HuH-7 (cell line): ENCODE measurements at places on chromosomes 12 and 14.

DNA sequence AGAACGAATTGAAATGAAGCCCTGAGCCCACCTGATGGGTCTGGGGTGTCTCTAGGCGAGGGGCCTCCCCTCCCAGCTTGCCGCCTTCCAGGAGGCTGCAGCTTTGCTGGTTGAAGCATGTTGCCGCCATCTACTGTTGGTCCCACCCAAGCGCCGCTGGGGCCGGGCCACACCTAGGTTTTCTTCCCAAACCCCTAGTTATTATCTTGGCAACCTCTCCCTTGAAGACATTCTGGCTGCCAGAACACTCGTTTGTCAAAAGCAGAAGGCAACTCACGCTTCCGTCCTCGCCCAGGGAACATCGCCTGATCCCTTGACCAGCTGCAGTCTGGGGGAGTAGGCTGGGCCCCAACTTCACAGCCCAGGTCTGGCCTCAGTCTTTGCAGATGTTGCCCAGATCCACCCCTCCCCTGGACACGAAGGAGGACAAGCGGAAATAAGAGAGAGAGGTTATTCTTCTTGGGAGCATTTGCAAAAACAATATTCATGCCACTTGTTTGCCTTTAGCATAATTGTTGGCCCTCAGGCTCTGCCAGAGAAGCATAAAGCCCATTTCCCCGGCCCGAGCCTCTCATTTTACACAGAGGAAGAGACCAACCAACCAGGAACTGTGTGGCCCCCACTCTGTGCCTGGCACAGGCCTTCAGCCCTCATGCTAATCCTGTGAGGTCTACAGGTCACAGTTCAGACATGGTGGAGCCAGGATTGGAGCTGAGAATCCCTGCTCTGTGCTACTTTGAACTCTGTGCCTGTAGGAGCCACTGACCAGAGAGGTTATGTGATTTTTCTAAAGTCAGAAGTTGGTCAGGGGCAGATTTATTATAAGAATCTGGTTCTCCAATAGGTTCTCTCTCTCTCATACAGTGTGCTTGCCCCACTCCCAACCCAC lies 6.8 kb downstream of the EMP1 start:
- no peak for DNase-seq

DNA sequence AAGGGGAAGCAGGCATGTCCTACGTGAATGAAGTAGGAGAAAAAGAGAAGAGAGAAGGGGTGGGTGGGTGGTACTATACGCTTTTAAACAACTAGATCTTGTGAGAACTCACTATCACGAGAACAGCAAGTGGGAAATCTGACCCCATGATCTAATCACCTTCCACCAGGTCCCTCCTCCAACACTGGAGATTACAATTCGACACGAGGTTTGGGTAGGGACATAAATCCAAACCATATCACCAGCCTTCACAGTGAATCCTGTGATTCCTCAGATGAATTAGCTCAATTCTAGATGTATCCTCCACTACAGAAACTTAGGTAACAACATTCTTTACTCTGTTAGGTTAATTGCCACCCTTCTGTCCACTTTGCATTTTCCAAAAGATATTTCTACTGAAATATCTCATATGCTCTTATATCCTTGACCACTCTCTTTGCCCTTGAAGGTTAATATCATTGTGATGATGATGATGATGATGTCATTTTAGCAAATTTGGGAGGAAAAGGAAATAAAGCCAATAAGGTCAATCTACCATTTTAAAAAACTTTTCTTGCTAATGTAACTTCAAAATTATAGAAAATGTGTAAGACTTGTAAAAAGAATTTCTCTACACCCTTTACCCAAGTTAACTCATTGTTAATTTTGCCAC lies 23.2 kb upstream of the CCNT1 start:
- DNase-seq = no peak

GRCh38 chr12:70068743-70069142 lies 174.5 kb upstream of the CNOT2 start:
- no peak for DNase-seq

- DNase-seq = no peak
Observed at GRCh38 chr14:104644656-104645378, 40.2 kb upstream of the TMEM179 start.

- DNase-seq = no peak
Observed at GRCh38 chr12:112518365-112518735, 99.6 kb downstream of the PTPN11 start.

- DNase-seq = no peak
Observed at GRCh38 chr12:53166837-53167236, 13.7 kb upstream of the ZNF740 start.

DNA sequence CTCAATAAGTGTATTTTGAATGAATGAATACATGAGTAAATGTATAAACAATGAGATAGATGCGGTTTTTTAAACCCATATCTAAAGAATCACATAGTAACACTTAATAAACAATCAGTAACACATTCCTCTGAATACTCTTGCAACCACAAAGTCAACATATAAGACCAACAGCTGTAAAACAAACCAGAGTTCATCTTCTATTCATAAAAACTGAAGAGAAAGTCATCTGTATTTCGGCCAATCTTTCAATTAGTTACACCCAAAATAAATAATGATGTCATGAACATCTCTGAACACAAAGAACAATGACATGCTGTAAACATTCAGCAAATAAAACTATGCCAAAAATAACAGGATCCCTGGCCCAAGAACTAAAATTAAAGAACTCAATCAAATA lies 47.2 kb downstream of the ARMH4 start:
- no peak for DNase-seq

- DNase-seq = peak; percentile 17
Observed at GRCh38 chr12:125773033-125773640, 707.9 kb downstream of the AACS start.

DNA sequence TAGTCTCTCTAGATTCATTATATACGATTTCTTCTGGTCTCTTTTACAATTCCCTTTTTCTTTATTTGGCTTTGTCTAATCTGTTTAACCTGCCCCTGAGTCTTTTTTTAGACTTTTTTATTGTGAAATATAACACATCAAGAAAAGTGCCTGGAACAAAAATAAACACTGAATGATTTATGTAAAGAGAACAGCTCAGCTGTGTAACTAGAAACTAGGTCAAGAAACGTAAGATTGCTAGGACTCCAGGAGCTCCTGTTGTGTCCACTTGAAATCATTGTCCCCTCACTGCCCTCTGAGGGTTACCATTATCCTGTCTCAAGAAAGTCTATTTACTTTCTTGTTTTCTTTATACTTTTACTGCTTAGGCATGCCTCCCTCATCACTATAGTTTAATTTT lies 23.1 kb downstream of the EXD2 start:
- DNase-seq = no peak

DNA sequence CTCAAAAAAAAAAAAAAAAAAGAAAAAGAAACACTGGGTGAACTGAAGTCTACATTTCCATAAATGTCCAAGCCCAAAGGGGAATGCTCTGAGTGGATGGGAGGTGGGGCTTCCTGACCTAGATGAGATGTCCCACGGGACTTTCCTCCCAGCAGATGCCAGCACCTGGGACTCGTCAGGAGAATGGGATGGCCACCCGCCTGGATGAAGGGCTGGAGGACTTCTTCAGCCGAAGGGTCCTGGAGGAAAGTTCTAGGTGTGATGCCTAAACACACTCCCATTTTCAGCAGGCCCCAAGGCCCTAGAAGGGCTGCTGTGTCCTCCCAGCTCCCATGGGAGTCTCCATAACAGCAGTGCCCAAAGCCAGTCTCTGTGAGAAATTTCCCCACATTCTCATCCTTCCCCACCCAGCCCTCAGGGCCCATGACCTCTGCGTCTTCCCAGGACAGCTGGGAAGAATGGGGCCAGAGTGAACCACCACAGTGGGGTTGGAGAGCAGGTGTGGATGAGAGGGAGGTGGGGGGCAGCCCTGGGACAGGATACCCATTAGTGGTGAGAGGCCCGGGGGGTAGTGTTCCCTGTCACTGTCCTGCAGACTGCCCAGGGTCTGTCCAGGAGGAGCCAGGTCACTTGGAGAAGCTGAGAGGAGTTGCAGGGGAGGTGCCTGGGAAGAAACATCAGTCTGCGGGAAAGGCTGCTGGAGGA lies 7.1 kb upstream of the CPNE6 start:
- no peak for DNase-seq
